ENCODE measurements at places on chromosomes 7 and 10.

DNA sequence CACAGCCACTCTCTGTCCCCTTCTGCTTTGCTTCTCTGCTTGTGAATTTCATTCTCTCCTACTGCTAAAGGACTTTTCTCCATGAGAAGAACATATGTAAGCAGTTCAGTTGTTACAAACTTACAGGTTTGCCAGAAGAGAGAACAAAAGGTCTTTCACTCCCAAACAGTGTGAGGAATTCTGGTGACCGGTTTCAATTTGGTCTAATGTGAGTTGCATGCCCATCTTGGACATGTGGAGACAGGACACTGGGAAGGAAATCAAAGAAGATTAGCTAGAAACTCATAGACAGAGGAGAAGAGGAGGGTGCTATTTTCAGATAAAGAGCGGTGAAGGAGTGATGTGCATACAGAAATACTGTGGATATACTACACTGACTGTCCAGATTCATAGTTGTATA is 209.5 kb upstream of the INHBA start:
- DNase-seq = no peak

DNA sequence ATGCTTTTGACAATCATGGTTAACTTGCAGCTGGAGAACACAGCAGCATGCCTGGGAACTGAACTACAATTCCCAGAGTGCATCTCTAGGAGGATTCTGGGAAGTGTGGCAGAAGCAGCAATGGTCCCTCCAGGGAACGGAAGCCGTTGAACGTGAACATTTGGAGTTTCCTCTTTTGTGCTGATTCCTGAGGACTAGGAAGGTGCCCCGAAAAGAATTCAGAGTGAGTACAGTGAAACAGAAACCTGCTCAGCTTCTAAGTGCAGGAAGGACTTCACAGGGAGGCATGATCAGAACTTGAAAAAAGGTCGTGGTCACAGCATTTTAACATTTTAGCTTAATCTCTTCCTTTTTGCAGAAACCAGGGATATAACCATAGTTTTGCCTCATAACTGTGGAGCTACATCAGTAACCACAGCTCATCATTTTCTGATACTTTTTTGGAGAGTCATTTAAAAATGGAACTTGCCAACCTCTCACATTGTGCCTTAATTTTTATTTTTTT is at the start of gene NUDT13:
NUDT13 (plus strand) TSS at position 111 of the 505 bp plus-strand sequence. CDS start 3,911 bp downstream, outside the sequence.
- peak; percentile 55 for DNase-seq

GRCh38 chr7:2299131-2299829 is 15.0 kb downstream of the SNX8 start:
- no peak for DNase-seq

DNA sequence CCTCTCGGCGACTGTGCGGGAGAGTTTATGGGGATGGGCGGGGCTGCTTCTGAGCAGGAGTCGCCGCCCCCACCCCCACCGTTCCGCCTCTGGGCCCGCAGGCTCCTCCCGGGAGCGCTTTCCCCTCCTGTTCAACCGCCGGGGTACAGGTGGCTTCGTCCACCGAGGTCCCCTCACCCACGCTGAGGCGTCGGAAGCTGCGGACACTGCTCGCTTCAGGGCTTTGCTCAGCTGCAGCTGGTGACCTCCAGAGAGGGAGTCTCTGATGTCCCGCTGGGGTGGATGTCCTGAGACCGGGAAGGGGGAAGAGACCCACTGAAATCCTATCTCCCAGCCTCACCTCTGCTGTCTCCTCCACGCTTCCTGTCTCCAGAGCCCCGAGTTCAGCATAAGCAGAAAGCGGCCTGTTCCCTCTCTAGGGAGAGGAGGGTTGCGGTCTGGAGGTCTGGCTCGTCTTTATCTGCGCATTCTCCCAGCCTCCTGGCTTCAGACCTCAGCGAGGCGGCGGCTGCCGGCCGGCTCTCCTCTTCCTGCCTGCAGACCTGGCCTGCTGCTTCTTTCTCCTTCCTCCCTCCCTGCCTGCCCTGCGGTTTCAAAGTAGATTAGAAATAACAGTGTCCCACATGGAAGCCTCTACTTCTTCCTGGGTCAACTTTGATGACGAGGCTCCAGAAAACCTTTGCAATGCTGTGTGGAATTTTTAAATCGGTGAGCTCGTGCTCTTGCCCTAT is 1.8 kb downstream of the CYP2E1 start:
- no peak for DNase-seq

GRCh38 chr10:67978749-67979148 is 94.3 kb downstream of the SIRT1 start:
- no peak for DNase-seq

DNA sequence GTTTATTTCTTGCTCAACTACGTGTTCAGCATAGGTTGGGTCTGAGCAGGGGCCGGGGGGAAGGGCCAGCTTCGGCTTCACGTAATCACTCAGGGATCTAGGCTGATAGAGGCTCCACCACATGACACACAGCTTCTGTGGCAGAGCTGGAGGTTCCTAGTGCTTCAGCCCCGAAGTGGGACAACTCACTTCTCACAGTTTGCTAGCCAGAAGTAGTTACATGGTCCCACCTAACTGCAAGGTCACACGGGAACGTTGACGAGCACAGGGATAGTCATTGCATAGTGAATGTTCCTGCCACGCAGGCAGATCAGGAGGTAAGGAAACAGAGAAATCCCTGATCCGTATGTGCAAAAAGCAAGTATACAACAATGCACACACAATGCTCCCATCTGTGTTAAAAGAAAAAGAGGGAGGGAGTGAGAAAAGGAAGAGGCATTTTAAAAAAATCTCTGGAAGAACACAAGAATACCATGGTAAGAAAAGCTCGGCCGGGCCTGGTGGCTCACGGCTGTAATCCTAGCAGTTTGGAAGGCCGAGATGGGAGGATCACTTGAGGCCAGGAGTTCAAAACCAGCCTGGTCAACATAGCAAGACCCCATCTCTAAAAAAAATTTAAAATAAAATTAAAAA is 16.9 kb downstream of the SMURF1 start:
- no peak for DNase-seq

DNA sequence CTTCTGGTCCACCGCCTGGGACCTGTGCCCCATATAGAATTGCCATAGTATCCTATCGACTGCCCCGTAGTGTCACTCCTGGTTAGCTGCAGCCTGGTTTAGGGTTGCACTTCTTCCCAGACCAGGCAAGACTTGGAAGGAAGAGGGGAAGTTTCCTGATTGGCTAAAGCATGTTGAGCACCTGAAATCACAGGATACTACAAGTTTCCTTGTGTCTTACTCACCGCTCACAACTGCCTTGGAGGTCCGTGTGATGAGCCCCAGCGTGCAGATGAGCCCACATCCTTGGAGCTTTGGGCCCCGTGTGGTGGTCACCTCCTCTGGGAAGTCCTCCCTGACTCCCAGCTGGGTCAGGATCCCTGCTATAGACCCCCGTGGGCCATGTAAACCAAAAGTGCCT is 73.9 kb upstream of the GTF2I start:
- DNase-seq = no peak

GRCh38 chr10:75593692-75594556 is 162.5 kb downstream of the LRMDA start:
- DNase-seq = no peak

- no peak for DNase-seq
Observed at GRCh38 chr7:2099048-2099957, 133.4 kb downstream of the MAD1L1 start.

- no peak for DNase-seq
Observed at GRCh38 chr7:151126491-151127137, 40.3 kb downstream of the AGAP3 start.

GRCh38 chr10:2925631-2926030 is 141.7 kb upstream of the PFKP start:
- DNase-seq = peak; percentile 52

DNA sequence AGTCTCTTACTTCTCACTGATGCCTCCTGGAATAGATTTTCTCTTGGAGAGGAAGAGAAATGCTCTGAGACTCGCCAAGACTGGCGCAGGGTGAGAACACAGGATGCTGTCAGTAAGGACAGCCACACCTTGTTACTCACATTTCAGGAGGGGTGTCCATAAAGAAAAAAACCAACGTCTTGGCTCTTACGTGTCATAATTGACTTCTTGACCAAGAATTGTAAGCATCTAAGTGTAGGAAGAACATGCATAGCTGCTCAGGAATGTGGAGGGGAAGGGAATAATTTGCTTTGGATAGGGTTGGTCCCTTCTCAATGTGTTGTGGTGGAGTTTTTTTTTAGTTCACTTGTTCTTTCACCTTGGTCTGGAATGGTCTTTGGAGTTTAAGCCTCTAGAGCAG is 43.8 kb upstream of the ZNF438 start:
- DNase-seq = no peak

GRCh38 chr10:78342827-78343653 is 309.4 kb downstream of the RPS24 start:
- DNase-seq = no peak

DNA sequence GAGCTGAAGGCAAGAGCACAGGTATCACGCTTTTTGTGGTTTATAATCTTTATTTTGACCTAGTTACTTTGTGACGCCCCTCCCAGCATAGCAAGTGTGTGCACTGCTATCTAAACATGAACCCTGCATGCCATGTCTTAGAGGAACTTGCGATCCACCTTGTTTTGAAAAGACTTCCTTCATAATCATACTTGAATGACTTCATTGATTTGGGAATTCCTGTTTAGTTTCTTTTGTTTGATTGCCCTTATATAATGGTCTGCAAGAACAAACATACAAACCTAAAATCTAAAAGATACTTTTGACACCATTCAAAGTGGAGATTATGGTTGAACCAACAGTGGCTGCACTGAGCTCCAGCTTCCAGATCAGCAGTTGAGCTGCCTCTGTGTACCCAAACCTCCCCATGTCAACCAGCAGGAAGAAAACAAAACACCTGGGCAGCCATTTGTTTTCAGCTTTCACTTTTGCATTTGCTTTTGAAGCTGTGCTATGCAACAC is 132.6 kb downstream of the CELF2 start:
- DNase-seq = no peak

- no peak for DNase-seq
Observed at GRCh38 chr10:124739119-124739921, 4.9 kb downstream of the FAM53B start.

DNA sequence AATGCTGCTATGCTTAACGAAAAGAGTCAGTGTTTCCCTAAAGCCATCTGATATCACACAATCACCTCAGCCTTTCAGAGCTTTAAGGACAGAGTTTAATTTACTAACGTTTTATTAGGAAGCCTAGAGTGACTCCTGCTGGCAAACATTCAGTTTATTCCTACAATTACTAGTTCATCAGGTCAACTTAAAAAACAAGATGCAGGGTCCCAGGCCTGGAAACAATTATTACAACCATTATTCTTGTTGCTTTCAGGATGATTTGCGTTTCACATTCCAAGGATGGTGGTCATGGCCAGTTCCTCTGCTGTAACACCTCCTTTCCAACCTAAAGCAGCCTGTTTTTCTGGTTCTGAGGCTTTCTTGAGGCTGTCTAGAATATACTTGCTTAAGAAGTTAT is 1.5 kb upstream of the FAM53B start:
- peak; percentile 33 for DNase-seq

GRCh38 chr10:79346012-79346340 is 1.3 kb upstream of the PPIF start:
- DNase-seq = no peak

- DNase-seq = no peak
Observed at GRCh38 chr10:100508691-100509150, 10.9 kb downstream of the SEC31B start.

- DNase-seq = no peak
Observed at GRCh38 chr10:69957886-69958555, 94.6 kb upstream of the MACROH2A2 start.

DNA sequence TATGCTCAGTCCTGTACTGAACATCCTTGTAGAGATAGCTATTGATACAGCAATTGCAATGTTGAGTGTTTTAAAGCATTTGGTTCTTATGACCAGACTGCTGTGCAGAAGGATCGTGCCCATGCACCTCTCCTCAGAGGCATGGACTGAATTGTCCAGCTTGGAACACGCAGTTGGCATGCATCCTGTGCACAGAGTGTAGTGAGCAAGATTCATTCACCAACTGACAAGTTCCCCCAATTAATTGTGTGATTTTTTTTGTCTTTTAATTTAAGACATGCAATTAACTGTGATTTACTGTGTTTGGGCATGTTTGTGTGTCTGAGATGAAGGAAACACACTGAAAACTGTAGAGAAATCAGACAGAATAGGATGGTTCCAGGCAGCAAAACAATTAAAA is 323.7 kb downstream of the CDK14 start:
- DNase-seq = no peak

- DNase-seq = no peak
Observed at GRCh38 chr7:4692055-4692454, 10.0 kb downstream of the FOXK1 start.

DNA sequence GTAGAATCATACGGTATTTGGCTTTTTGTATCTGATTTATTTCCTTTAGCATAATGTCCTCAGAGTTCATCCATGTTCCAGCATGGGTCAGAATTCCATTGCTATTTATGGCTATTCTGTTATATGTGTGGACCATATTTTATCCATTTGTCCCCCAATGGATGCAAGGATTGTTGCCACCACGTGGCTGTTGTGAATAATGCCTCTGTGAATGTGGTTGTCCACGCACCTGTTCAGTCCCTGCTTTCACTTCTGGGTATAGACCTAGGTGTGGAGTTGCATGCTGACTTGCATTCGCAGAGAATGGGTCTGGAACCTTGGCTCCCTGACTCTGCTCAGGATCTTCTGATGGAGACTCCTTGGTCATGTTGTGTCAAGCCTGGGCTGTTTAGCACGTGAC is 199.9 kb downstream of the CAMK1D start:
- no peak for DNase-seq

DNA sequence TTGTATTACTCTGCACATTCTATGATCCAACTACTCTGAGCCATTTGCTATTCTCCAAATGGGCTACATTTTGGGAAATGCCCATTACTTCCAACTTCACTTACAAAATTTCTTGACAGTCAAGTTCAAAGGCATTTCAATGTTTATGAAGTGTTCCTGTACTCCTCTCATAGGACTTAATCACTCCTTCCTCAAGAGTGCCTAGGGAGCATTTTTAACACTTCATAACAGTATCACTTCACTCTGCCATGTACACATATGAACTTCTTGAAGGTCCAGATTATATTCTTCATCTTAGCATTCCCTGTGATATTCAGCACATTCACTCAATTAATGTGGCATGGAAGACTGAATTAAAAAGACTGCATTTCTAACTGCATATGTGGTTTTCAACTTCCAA is 21.6 kb downstream of the OSBPL3 start:
- no peak for DNase-seq

GRCh38 chr7:24923172-24923865 is 56.7 kb downstream of the OSBPL3 start:
- no peak for DNase-seq

GRCh38 chr10:103069453-103070331 is 123.4 kb downstream of the NT5C2 start:
- no peak for DNase-seq

GRCh38 chr10:99834410-99834809 is 52.0 kb downstream of the ABCC2 start:
- DNase-seq = no peak

Data from NCI-H1436 treated with DMSO at 0.1 percent for 48 hours (cell line).